ENCODE measurements at places on chromosomes 7 and 10. TPM values are rescaled to one million over a fixed set of nuclear protein-coding genes. Genes with fewer than 3 reads are reported as not detected.

GRCh38 chr10:115992236-115992986 lies 280.6 kb downstream of the GFRA1 start:
- H3K4me1 ChIP-seq = no peaks in the 10 kb centered on the region
- H3K4me3 ChIP-seq = no peak overlapping the region
- no peak for DNase-seq
- H3K27ac ChIP-seq = no peak overlapping the region
- H3K27me3 ChIP-seq = peaks cover 1% of the 10 kb centered on the region
- H3K36me3 ChIP-seq = no peaks in the 10 kb centered on the region

DNA sequence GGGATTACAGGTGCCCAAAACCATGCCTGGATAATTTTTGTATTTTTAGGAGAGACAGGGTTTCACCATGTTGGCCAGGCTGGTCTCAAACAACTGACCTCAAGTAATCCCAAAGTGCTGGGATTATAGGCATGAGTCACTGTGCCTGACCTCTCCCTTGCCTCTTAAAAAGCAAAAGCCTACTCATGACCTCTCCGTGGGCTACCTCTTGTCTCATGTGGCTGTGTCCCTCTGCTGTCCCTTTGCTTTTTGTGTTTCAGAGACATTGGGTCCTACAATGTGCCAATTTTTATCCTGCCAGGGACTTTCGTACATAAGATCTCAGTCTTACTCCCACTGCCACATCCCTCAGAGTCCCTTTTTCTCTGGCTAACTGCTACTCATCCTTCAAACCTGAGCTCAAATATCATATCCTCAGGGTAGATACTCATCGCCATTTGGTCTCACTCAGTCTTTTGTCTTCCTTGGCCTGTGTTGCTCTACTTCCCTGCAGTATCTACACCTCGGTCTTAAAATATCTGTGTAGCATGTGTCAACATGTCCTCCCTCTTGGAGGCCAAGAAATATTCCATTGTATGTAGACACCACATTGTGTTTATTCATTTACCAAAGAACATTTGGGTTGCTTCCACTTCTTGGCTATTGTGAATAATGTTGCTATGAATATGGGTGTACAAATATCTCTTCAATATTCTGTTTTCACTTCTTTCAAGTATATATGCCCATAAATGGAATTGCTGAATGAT lies 465.0 kb upstream of the KLF6 start:
- no peaks in the 10 kb centered on the region for H3K4me1 ChIP-seq
- DNase-seq = no peak
- no peak overlapping the region for H3K27ac ChIP-seq
- H3K4me3 ChIP-seq = no peak overlapping the region
- H3K36me3 ChIP-seq = no peaks in the 10 kb centered on the region
- peaks cover 5% of the 10 kb centered on the region for H3K27me3 ChIP-seq

- no peak overlapping the region for H3K27ac ChIP-seq
- DNase-seq = no peak
- H3K4me3 ChIP-seq = no peak overlapping the region
- H3K36me3 ChIP-seq = no peaks in the 10 kb centered on the region
These were observed 60.4 kb downstream of the HDAC9 start for GRCh38 chr7:18555968-18556367.

TFR2 gene
- 2.6 TPM for total RNA-seq

GRCh38 chr7:130956417-130957136 lies 222.6 kb upstream of the KLF14 start:
- peak; percentile 13 for DNase-seq
- H3K36me3 ChIP-seq = peaks cover 10% of the 10 kb centered on the region
- peak overlapping the region; percentile 86 for H3K4me3 ChIP-seq
- H3K4me1 ChIP-seq = peaks cover 31% of the 10 kb centered on the region
- no peaks in the 10 kb centered on the region for H3K27me3 ChIP-seq

GRCh38 chr10:72735288-72735936 lies 43.5 kb downstream of the MCU start:
- H3K4me1 ChIP-seq = peaks cover 11% of the 10 kb centered on the region
- DNase-seq = no peak
- H3K4me3 ChIP-seq = no peak overlapping the region
- H3K27me3 ChIP-seq = no peaks in the 10 kb centered on the region

FGL2 gene
- total RNA-seq = 6.1 TPM

- no peaks in the 10 kb centered on the region for H3K27me3 ChIP-seq
- H3K4me3 ChIP-seq = no peak overlapping the region
These were observed 189.3 kb downstream of the MAD1L1 start for GRCh38 chr7:2043316-2044039.

ST8SIA6 gene
- total RNA-seq = 0.33 TPM

NUTM2B gene
- total RNA-seq = 2.6 TPM

- no peak overlapping the region for H3K27ac ChIP-seq
- peaks cover 12% of the 10 kb centered on the region for H3K27me3 ChIP-seq
- no peaks in the 10 kb centered on the region for H3K4me1 ChIP-seq
- no peak overlapping the region for H3K4me3 ChIP-seq
- no peak for DNase-seq
These were observed 67.8 kb upstream of the NXPH1 start for GRCh38 chr7:8365499-8366110.

ZNF804B gene
- not detected for total RNA-seq

ADCK2 gene
- total RNA-seq = 17.1 TPM

DNA sequence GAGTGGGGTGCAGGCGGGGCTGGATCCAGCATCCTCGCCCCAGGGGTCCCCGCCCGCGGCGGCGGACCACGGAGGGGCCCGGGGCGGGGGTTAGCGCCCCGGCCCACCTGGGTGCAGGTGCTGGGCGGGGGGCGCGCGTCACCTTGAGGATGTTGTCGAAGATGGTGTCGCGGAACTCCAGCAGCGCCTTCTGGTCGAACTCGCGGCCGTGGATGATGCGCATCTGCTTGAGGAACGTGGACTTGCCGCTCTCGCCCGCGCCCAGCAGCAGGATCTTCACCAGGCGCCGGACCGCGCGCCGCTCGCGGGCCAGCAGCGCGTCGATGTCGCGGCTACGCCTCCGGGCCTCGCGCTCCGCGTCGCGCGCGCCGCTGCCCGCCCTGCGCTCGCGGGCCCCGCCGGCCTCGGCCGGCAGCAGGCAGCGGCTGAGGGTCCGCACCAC lies 376 bp downstream of the GNA12 start:
- no peaks in the 10 kb centered on the region for H3K27me3 ChIP-seq
- H3K4me3 ChIP-seq = peak overlapping the region; percentile 76
- H3K36me3 ChIP-seq = peaks cover 5% of the 10 kb centered on the region
- peak overlapping the region; percentile 91 for H3K27ac ChIP-seq

Measured in naive thymus-derived CD8-positive, alpha-beta T cell (primary cell).